ENCODE measurements at places on chromosomes 7 and 10. TPM values are rescaled to one million over a fixed set of nuclear protein-coding genes. Genes with fewer than 3 reads are reported as not detected.

Gene PRTFDC1
- total RNA-seq = 11.1 TPM

Gene AQP1
- total RNA-seq = 3.8 TPM

Gene HABP2
- total RNA-seq = not detected

Gene ITPRID1
- total RNA-seq = not detected

Gene OR2A5
- not detected for total RNA-seq

Gene HTR7
- 0.59 TPM for total RNA-seq

Gene EGR2
- 3.7 TPM for total RNA-seq

Gene MYOF
- 136 TPM for total RNA-seq

Gene GPR15LG
- not detected for total RNA-seq

Gene SFTPA1
- not detected for total RNA-seq

Gene HSPA12A
- total RNA-seq = 5.2 TPM
